Stimulated activated CD8-positive, alpha-beta memory T cell treated with anti-CD3 and anti-CD28 coated beads, Interleukin-7, amount 100 ng/mL, for 4 hours (primary cell): ENCODE measurements at places on chromosomes 2 and 18.

DNA sequence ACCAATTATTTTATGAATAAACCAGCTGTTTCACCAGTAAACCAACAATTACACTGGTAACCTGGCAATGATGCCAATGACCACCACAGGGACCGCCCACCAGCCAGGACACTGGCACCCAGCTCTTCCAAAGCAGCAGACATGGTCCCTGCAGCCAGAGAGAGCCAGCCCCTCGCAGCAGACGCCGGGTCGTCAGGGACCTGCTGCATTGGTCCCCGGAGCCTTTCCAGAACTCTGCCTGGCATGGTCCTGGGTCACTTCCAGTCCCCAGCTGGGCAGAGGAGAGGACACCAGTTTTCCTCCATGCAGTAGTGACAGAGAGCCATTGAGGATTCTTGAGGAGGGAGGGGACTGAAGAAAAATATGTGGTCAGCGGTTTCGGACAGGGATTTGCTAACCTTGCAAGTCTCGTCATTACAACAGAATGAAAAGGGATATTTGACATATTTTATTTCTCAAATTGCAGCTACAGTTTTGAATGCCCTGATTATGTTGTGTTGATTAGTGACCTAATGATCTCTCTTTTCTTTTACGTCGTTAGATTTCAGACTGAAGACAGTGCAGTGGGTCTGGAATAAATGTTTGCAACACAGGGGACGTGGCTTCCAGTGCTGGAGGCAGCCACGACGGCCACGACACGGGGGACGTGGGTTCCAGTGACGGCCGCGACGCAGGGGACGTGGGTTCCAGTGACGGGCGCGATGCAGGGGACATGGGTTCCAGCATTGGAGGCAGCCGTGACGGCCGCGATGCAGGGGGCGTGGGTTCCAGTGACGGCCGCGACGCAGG is 154.5 kb downstream of the TPO start:
- no peak for DNase-seq

DNA sequence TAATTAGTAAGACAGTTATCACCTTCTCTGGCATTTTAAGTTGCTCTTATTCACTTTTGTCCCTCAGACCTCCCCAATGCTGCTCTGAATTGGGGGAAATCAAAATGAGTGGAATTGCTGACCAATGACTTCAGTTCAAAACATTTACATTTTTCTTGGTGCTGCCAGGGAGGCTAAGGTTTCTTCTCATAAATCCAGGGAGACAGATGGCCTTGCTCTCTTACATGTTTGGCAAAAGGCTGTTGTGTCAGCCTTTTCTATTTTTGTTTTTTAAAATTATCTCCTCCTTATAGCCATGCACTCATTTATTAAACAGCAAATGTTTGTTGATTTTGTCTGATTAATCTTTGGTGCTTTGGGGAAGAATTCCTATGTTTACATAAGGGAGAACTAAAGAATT is 82.0 kb downstream of the GALNT13 start:
- no peak for DNase-seq

- no peak for DNase-seq
Observed at GRCh38 chr2:158993721-158994587, 25.5 kb downstream of the TANC1 start.

DNA sequence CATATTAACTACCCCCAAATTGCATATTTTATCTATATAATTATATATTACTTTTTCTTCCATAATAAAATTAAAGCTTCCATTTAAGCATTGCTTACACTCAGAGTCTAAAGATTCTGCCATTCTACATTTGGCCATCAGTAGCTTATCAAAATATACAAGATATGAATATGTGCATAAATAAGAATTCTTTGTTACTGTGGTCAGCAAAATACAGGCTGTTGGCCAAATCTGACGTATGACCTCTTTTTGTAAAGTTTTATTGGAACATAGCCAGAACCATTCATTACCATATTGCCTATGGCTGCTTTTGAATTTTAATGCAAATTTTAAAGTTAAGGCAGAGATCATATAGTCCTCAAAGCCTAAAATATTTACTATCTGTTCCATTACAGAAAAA is 643.9 kb upstream of the VRK2 start:
- DNase-seq = no peak

DNA sequence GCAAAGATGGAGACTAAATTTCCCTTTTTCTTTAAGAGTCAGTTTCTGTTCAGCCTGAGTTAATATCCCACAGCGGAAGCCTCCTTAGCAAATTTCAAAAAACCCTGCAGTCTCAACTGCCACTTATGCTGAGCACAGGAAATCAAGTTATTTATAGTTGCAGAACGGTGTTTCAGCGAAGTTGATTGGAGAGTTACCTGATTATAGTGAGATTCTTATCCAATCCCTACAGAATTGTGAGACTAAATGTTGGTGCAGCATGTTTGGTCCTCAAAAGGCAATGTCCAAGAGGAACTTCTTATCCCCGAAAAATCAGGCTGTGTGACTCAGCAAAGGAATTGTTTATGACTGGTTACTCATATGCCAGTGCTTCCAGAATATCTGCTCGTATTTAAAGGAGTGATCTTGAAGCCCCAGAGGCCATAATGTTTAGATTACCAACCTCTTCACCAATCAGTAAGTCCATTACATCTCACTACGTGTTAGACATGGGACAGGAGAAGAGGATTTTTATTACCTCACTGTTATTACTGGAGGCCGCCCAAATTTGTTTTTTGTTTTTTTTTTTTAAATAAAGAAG is 67.9 kb downstream of the LRRFIP1 start:
- no peak for DNase-seq

DNA sequence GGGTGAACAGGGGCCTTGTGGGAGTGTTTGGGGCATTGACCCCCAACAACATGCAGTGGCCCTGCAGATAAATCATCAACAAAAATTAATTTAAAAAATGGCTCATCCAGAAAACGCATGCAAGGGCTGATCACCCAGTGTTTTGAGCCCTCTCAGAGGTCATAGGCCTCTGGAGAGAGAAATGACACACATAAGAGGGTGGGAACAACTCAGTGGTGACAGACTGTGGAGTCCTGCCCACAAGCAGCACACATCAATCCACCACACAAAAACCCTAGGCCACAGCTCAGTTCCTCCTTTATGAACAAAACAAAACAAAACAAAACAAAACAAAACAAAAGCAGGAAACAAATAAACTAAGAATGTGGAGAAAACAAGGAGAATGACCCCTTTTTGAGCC is 351.7 kb upstream of the SPHKAP start:
- no peak for DNase-seq

GRCh38 chr2:39179974-39180960 is 59.4 kb upstream of the SOS1 start:
- DNase-seq = no peak

GRCh38 chr2:74849228-74849892 is 15.4 kb downstream of the HK2 start:
- DNase-seq = peak; percentile 23

DNA sequence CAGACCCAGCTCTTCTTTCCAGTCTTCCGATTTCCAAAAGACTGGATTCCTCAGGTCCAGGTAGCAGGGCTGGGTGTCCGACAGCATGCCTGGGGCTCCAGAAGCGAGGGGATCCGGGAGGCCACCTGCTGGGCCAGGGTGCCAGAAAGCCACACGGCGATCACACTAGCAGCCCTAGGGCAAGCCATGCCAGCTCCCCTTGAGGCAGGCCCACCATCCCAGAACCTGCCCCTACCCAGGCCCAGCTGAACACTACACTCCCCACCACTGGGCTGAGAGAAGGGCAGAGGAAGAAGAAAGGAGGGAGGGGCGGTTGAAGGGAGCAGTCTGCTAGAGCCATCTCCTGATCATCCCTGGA is 163.1 kb downstream of the TNS1 start:
- no peak for DNase-seq

- no peak for DNase-seq
Observed at GRCh38 chr2:201150454-201151020, 32.4 kb upstream of the CASP10 start.

GRCh38 chr2:170276056-170276455 is 98.1 kb downstream of the MYO3B start:
- no peak for DNase-seq

GRCh38 chr18:32158108-32158624 is 31.7 kb upstream of the MEP1B start:
- DNase-seq = peak; percentile 53

- DNase-seq = no peak
Observed at GRCh38 chr2:145652571-145653545, 1132.9 kb upstream of the ZEB2 start.

DNA sequence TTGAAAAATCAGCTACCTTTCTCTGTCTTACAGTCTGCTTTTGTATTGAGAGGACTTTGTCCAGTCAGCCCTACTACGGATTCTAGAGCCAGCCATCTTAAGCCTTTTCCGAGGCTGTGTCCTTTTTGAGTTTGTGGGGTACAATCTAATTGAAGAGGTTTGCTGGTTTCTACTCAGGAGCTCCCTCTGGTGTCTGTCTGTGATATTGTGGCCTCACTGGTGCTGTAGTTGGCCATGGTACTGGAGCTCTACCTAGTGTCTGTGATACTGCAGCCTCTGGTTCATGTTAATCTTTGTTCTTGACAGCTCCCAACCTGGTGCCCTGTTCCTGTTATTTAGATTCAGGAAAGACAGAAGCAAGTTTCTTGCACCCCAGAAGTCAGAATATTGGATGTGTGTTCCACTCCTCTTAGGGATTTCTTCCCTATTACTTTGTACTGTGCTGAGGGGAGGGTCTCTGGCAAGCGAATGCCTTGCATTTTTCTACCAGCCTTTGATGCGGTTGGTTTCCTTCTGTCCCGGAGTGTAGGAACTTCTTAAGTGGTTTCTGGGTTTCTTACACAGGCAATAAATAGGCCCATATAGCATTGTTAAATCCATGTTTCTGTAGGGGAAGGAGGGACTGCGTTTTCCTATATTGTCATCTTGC is 78.5 kb downstream of the ACSL3 start:
- no peak for DNase-seq

GRCh38 chr2:89763254-89763580 is 1071.7 kb downstream of the RPIA start:
- no peak for DNase-seq

- no peak for DNase-seq
Observed at GRCh38 chr2:227450311-227450841, 21.6 kb upstream of the AGFG1 start.
